ENCODE measurements at places on chromosomes 4 and X.

- no peak for DNase-seq
Measured at GRCh38 chrX:30874851-30875250, 14.2 kb downstream of the TAB3 start.

GRCh38 chrX:40849906-40850823, 114.8 kb upstream of the MED14 start:
- DNase-seq: no peak

- no peak for DNase-seq
Measured at GRCh38 chr4:16104520-16104919, 20.7 kb upstream of the PROM1 start.

GRCh38 chr4:170242471-170242870, 152.7 kb upstream of the AADAT start:
- DNase-seq: no peak

- no peak for DNase-seq
Measured at GRCh38 chr4:77599378-77599777, 6.2 kb upstream of the CXCL13 start.

DNA sequence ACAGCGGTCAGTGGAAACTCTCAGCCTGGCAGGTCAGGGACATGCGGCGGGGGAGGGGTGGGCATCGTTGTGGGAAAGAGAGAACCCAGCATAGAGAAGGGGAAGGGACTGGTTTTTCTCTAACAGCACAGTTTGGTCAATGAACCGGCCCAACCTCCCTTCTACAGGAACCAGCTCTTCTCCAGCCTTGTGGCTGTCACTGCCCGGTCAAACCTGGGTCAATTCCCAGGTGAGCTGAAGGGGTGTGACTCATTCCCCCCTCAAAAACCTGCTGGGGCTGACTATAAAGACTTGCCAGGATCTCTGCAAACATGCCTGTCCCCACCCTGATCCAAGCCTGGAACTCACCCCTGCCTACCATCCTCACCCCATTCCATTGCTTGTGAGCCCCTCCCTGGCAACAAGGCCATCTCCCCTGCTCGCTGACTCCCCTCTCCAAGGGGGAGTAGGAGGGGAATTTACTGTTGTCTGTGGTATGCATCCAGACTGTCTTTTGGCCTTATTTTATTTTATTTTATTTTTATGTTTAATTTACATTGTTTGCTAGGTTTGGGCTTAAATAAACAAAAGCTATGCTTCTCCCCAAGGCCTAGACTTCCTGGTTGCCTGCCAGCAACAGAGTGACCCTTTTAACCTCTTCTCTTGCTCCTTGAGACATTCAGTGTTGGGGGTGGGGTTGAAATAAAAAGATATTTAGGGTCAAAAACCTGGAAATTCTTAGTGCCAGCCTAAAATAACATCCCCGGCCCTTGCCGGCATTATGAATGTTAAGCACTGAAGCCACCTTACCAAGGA, 49.6 kb downstream of the TSC22D3 start:
- no peak for DNase-seq

DNA sequence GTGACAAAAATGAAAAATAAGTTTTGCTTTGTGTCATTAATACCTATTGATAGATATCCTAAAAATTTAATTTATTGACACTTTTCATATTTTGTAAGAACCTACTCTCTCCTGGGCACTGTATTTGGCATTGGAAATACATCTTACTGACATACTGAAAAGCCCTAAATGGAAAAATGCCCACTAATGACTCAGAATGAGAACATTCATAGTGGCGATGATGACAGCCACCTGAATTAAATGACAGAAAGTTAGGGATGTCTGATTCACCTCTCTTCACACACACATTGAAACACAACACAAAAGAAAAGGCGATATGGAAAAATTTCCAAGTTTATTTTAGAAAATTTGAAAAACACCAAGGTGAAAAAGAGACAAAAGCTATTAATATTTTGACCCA, 992.3 kb downstream of the STPG2 start:
- no peak for DNase-seq

- no peak for DNase-seq
Measured at GRCh38 chrX:8721536-8721935, 10.4 kb downstream of the ANOS1 start.

DNA sequence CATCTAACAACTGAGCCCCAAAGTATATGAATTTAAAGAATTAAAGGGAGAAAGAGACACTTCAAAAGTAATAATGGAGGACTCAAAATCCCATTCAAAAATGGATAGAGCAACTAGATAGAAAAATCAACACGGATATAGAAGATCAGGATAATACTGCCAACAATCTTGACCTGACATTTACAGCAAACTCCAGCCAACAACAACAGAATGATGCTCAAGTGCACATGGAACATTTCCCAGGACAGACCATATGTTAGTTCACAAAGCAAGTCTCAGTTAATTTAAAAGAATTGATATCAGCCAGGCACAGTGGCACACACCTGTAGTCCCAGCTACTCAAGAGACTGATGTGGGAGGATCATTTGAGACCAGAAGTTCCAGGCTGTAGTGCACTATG, 72.0 kb upstream of the SMARCAD1 start:
- DNase-seq: no peak

GRCh38 chr4:168831585-168831918, 178.5 kb downstream of the CBR4 start:
- no peak for DNase-seq

- DNase-seq: no peak
Measured at GRCh38 chr4:7212101-7212674, 19.9 kb downstream of the SORCS2 start.

DNA sequence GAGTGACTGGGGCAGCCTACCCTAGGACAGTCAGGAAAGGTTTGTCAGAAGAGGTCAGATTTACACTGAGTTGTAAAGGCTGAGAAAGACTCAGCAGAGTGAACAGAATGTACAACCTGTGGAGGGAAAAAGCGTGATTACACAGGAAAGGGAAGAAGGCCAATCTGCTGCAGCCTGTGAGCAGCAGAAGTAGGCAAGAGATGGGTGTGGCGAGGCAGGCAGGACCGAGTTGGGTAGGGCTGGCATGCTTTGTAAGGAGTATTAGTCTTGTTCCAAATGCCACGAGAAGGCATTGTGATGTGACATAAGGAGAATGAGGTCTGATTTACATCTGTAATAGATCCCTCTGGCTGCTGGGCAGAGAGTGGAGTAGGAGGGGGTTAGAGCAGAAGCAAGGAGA, 12.6 kb downstream of the SGMS2 start:
- no peak for DNase-seq

GRCh38 chr4:182805750-182806149, 111.4 kb downstream of the DCTD start:
- no peak for DNase-seq

GRCh38 chrX:120311727-120312063, 434 bp upstream of the TMEM255A start:
- DNase-seq: no peak

GRCh38 chr4:118817178-118817930, 18.6 kb downstream of the SEC24D start:
- DNase-seq: no peak

DNA sequence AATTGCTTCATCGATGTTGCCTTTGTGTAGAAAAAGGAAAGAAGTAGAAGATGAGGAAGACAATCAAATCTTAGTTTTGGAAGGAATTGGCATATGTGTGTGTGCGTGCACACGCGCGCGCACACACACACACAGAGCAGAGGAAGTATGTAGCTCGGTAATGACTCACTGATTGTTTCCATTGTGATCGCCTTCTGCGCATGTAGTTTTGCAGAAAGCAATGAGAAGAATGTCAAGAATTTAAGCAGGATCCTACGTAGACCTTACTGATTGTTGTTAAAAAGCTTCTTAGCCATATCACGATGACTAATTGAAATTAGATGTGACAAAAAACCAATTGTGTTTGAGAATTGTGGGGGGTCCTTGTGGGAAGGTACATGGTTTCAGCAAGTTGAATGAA, 12.8 kb upstream of the LIMCH1 start:
- no peak for DNase-seq

GRCh38 chrX:42386681-42387080, 391.3 kb downstream of the PPP1R2C start:
- no peak for DNase-seq

DNA sequence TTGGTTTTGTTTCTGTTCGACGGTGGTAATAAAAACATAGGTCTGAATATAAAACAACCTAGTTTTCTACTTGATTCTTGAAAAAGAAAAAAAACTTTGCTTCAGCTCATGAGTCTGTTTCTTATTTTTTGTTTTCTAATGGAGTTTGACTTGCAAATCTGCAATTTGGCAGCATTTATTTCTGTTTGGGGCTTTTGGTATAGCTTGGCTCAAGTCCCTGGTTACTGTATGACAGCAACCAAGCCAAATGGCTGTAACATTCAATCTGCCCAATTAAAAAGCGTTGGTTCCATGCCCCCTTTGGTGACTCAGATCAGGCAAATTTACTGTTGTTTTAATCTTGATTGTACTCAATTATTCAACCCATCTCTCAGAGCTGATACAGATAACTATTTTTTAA, 263.4 kb downstream of the GRIA3 start:
- no peak for DNase-seq

All from SK-N-MC (cell line).